Stimulated activated CD4-positive, alpha-beta T cell treated with anti-CD3 and anti-CD28 coated beads, Interleukin-1b, Interleukin-23, amount 100 ng/mL, for 1 hour (primary cell): ENCODE measurements at places on chromosomes 4 and X.

DNA sequence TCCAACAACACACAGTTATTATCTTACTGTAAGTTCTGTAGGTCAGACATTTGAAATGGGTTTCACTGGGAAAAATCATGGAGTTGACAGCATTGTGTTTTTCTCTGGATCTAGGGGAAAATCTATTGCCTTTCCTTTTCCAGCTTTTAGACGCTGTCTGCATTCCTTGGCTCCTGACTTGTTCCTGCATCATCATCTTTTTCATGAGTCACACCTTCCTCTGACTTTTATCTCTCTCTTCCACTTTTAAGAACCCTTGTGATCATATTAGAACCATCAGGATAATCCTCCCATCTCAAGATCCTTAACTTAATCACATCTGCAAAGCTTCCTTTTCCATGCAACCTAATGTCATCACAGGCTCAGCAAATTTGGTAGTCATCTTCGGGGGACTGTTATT lies 1454.8 kb downstream of the RPA4 start:
- no peak for DNase-seq

DNA sequence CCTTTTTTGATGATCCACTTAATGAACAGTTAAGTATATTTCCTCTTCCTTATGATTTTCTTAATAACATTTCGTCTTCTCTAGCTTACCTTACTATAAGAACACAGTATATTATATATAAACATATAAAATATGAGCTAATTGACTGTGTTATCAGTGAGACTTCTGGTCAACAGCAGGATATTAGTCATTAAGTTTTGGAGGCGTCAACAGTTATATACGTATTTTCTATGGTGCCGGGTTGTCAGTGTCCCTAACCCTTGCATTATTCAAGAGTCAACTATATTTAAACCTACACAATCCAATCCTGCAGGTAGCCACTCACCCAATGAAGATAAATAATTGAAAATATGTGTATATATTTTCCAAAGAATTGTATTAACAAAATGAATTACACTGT lies 88.0 kb downstream of the NR3C2 start:
- DNase-seq = no peak

- DNase-seq = no peak
These were observed 158.8 kb upstream of the AADAT start for GRCh38 chr4:170248576-170248975.

- no peak for DNase-seq
These were observed 191.7 kb downstream of the DHX15 start for GRCh38 chr4:24392613-24393012.

DNA sequence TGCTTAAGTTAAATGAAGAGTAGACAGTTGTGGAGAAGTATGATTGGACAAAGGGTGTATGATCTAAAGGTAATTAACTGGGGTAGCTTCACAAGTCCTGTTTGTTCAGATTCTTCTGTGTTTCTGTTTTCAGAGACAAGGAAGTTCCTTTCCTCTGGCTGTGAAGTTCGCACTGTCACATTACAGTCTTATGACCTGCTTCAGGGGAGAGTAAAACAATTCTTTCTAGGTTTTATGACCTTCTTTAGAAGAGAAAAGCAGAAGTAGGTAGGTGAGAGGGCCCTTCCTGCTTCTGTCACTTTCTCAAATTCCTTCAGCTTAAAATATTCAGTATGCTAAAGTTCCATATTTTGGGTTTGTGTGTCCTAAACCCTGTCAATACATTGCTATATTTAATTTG lies 211.9 kb downstream of the SOX3 start:
- DNase-seq = no peak

- DNase-seq = no peak
These were observed 21.3 kb downstream of the LRRC66 start for GRCh38 chr4:51998837-51999236.

GRCh38 chrX:19566359-19567222 lies 51.3 kb upstream of the MAP3K15 start:
- no peak for DNase-seq

- no peak for DNase-seq
These were observed 79.2 kb downstream of the TMEM164 start for GRCh38 chrX:110082161-110082560.

GRCh38 chr4:189525304-189525703 lies 415.4 kb upstream of the FRG1 start:
- no peak for DNase-seq

DNA sequence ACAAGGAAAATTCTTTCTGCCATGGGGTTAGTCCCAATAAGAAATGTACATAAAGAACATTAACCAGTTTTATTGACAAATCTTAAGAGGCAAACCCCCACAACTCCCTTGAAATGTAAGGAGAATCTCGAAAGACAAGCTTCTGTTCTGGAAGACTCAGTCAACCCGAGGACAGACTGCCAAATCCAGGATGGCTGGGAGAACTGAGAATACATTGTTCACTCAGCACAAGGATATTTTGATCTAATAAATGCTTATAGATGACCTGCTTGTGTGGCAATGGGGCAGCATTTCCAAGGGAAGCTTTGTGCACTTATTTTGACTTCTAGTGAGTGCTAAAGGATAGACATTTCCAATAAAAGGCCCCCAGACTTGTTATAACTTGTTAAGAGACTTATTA lies 280.4 kb downstream of the DHX15 start:
- DNase-seq = no peak
